ENCODE measurements at places on chromosomes 12 and 14.

GRCh38 chr12:17017402-17017801 lies 411.4 kb upstream of the LMO3 start:
- no peak for DNase-seq

DNA sequence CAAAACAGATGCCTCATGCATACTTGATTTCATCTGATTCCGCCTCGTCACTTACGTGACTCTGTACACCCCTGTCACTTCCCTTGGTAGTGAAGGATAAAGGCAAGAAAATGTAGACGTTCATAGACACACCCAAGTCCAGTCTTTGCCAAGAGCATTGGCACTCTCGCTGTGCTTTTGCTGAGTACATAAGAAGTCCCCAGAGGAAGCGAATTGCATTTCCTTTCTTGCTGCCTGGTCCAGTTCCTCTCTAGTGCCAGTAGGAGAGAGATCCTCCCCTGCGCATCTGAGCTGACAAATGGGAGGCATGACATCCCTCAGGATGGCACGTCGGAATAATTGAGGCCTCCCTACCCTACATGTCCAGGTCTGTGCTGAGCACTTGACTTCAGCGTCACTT lies 21.3 kb upstream of the RIN3 start:
- DNase-seq: no peak

GRCh38 chr12:108267450-108267849 lies 71.7 kb downstream of the CMKLR1 start:
- DNase-seq: no peak

DNA sequence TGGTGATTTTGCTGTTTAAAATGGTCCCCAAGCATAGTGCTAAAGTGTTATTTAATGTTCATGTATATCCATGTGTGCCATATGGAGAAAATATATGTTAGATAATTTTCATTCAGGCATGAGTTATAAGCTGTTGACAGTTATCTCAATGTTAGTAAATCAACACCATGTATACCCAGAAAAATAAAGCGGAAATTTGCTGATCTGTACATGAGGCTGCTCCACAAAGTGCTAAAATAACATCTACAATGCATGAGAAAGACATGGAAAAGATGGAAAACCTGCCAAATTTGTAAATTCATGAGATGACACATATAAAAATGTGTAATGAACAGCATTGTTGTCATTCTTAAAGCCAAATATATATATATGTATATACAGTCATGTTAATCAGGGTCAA lies 1199.2 kb downstream of the FSCB start:
- DNase-seq: no peak

Measured in AG10803 (cell line).